AG04450 (cell line): ENCODE measurements at places on chromosomes 3 and 15.

- DNase-seq = no peak
Observed at GRCh38 chr3:127794402-127794801, 27.9 kb downstream of the MGLL start.

DNA sequence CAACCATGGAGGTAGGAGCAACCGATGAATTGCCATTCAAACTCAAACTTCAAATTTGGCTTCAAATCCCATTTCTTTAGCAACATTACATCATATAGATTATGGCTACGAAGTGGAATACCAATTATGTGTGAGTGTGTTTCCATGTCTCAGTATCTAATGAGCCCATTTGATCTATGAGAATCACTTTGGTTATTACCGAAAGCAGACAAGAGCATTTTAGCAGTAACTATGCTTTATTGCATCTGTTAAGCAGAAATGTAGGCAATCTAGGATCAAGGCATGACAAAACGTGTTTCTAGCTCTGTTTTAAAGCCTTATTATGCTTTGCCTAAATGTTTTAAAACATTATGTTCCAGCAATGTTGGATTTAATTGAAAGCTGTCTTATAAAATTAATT, 581.9 kb upstream of the TGFBR2 start:
- no peak for DNase-seq

DNA sequence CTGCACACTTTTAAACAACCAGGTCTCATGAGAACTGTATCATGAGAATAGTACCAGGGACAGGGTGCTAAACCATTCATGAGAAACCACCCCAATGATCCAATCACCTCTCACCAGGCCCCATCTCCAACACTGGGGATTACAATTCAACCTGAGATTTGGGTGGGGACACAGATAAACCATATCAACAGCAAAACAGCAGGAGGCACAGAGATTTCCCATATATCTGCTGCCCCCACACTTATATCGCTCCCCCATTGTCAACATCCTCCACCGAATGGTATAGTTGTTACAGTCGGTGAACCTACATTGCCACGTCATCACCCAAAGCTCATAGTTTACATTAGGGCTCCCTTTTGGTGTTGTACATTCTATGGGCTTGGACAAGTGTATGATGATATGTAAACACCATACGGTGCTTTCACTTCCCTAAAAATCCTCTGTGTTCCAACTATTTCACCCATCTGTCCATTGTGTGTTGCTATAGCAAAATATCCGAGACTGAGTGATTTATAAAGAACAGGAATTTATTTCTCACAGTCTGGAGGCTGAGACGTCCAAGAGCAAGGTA, 224.8 kb downstream of the FAM43A start:
- DNase-seq = no peak

- DNase-seq = no peak
Observed at GRCh38 chr3:89908711-89909213, 801.3 kb downstream of the EPHA3 start.

GRCh38 chr3:120763601-120764000, 21.1 kb downstream of the GTF2E1 start:
- DNase-seq = no peak

- DNase-seq = no peak
Observed at GRCh38 chr15:57528940-57529565, 62.7 kb upstream of the MYZAP start.
